Stimulated activated CD8-positive, alpha-beta memory T cell treated with anti-CD3 and anti-CD28 coated beads, Interleukin-7, amount 100 ng/mL, for 48 hours (primary cell): ENCODE measurements at places on chromosomes 16 and 17.

- DNase-seq, result no peak
Measured at GRCh38 chr16:72957303-72958277, 90.3 kb downstream of the ZFHX3 start.

GRCh38 chr16:30774367-30775130 is 12.4 kb downstream of the RNF40 start:
- no peak for DNase-seq

GRCh38 chr16:7438601-7439000 is 106.0 kb downstream of the RBFOX1 start:
- DNase-seq, result no peak

GRCh38 chr16:79580453-79581191 is 19.9 kb downstream of the MAF start:
- DNase-seq, result no peak

GRCh38 chr17:4558347-4558971 is 1.9 kb downstream of the GGT6 start:
- DNase-seq, result no peak

GRCh38 chr16:3012246-3012645 is 477 bp upstream of the CLDN9 start:
- DNase-seq, result no peak

DNA sequence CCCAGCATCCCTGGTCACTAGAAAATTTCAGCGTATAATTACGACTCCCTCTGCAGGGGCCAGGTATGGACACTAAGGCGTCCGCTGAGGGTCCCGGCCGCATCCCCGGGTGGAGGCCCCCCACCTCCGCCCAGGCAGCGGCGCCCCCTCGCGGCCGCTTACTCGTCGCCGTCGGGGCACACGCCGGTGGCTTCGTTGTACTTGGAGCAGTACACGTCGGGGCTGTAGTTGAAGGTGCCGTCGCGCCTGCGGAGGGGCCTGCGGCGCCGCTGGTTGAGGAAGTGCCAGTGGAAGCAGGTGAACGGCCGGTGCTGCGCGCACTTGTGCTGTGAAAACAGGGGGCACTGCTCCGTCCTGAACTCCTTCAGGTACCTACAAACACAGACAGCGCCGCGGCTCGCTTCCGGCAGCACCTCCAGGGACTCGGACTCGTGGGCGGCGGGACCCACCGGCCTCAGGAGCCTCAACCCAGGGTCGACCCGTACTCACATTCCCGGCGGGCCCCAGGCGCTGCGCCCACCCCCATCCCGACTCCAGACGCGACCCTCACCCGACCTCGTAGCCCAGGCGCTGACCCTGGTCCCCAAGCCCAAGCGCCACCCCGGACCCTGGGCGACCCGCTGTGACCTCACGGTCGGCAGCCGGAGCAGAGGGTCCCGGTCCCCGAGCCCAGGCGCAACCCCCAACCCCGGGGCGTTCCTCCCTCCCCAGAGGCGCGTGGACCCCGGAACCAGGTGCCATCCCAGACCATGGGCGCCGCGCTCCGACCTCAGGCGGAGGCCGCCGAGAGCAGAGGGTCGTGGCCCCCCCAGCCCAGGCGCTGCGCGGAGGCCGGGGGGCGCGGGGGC is 596 bp downstream of the UNKL start:
- DNase-seq, result peak; percentile 43
